ENCODE measurements at places on chromosomes 1 and 21.

- no peak for DNase-seq
These were observed 16.7 kb downstream of the SLC6A9 start for GRCh38 chr1:44014365-44015104.

DNA sequence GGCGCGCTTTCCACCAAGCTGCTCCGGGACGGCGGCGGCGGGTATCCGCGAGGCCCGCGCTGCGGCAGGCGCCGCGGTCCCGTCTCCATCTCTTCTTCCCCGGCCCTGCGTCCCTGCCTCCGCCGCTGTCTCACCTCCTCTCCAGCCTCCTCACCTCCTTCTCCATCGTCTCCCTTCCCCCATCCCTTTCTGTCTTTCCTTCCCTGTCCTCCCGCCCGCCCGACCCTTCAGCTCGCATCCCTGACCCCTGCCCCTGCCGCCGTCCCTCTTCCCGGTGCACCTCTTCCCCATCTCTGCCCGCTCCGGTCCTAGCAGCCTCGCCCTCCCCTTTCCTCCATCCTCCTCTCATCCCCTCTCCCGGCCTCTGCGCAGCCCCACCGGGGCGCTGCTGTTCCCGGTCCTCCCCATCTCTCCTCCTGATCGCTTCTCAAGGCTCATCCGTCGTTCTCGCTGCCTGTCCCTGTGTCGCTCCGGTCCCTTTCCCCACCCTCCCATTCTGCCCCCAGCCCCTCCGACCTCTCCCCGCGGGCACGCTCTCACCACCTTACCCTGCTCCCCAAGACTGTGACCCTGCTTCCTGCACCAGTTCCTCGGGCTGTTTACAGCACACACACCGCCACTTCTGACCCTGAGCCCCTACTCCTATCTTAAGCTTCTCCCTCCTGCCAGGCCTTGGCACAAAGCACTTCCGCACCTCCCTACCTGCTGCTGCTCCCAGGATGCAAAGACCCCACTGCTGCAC lies 760 bp upstream of the NPHP4 start:
- DNase-seq = no peak

- DNase-seq = peak; percentile 79
These were observed 72.5 kb upstream of the TNFSF18 start for GRCh38 chr1:173122958-173123852.

- peak; percentile 66 for DNase-seq
These were observed 95.6 kb upstream of the TSPAN2 start for GRCh38 chr1:115184951-115185331.

GRCh38 chr1:25484096-25484495 lies 53.4 kb downstream of the MACO1 start:
- no peak for DNase-seq

- peak; percentile 25 for DNase-seq
These were observed 14.9 kb downstream of the PDIK1L start for GRCh38 chr1:26126321-26127084.

DNA sequence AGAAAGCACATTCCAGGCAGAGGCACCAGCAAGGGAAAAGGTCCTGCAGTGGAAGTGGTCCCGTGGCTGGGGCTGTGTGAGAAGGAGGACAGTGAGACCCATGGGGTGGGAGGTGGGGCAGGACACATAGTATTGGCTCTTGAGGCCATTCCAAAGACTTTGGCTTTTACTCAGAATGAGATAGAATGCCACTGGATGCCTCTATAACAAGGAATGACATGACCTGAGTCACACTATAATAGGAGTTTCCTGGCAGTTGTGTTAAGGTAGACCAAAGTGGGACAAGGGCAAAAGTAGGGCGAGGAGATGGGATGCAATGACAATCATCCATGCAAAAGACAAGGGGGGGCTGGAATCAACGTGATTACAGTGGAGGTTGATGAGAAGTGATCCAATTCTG lies 24.7 kb upstream of the LAMC2 start:
- no peak for DNase-seq

GRCh38 chr1:84192681-84193080 lies 48.6 kb downstream of the PRKACB start:
- DNase-seq = no peak

DNA sequence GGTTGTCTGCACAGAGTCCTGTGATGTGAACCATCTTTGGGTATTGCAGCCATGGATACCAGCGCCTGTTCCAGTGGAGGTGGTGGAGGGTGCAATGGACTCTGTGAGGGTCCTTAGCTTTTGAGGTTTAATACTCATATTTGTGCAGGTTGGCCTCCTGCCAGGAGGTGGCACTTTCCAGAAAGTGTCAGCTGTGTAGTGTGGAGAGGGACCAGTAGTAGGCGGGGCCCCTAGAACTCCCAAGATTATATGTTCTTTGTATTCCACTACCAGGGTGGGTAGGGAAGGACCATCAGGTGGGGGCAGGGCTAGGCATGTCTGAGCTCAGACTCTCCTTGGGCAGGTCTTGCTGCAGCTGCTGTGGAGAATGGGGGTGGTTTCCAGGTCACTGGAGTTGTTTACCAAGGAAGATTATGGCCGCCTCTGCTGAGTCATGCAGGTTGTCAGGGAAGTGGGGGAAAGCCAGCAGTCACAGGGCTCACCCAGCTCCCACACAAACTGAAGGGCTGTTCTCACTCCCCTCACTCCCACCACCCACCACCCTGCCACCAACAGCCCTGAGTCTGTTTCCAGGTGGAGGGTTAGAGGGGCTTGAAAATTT lies 31.2 kb upstream of the ZNF678 start:
- no peak for DNase-seq

DNA sequence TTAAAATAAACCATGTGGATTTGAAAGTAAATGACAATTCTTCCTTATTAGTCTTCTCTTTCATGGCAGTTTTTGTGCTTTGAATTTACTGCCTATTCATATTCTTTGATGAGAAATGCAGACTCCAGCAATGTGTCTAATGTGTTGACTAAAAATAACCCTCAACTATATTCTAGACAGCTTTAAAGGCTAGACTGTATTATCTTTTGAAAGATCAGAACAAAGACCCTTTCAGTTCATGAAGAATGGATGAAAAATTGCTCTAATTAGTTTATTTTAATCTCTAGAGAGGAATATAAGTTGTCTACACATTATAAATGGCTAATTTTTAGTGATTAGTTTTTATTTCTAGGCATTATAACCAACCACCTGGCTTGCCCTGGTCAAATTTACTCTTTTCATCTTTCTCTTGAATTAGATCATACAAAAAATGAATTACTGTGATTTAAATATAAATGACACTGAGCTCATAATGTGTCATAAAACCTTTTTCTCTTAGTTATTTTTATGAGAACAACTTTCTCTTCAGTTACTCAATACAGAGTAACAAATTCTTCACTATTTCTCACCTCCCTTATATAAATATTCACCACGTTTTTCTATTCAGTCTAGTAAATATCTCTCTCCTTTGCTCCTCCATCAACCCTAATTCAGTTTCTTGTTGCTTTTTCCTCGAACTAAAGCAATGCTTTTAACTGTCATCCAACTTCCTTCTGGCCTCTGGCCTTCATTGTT lies 428.5 kb upstream of the TMPRSS15 start:
- DNase-seq = no peak

- no peak for DNase-seq
These were observed 656.8 kb upstream of the NCAM2 start for GRCh38 chr21:20341431-20341830.

All from LHCN-M2 (cell line).